ENCODE measurements at places on chromosomes 6 and 20.

GRCh38 chr6:33316603-33317418 lies 733 bp downstream of the ZBTB22 start:
- no peak for DNase-seq

- no peak for DNase-seq
These were observed 3.1 kb upstream of the HINT3 start for GRCh38 chr6:125953502-125953875.

DNA sequence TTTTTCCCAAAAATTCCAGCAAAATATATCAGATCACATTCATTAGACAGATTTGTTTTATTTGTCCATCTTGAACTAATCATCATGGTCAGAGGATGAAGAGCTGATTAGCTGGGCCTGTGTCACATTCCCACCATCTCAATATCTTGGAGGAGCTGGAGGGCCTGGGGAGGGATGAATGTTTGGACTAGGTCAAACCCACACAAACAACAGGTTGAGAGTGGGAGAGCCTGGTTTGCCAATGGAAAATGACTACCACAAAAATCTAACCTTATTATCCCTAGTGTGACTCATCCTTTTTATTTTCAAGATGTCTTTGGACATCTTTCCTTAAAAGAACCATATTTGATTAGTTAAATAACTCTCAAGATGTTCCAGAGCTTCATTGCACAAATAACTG lies 242.4 kb downstream of the OGFRL1 start:
- DNase-seq: no peak

DNA sequence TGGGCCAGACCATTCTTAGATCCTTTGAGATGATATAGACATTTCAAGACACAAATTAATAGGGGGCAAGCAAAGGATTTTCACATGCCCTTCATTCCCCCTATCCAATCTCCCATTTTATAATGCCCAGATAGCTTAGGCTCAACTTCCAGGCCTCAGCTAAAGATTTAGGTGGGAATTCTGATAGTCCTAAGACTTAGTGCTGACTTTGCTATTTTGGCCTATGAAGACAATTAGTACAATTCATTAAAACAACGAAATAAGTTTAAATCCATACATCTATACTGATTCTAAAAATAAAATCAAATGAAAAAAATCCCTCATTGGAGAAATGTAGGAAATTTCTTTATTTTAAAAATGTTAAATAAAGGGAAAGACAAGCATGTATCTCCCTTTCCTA lies 259.5 kb downstream of the CBLN4 start:
- DNase-seq: no peak

DNA sequence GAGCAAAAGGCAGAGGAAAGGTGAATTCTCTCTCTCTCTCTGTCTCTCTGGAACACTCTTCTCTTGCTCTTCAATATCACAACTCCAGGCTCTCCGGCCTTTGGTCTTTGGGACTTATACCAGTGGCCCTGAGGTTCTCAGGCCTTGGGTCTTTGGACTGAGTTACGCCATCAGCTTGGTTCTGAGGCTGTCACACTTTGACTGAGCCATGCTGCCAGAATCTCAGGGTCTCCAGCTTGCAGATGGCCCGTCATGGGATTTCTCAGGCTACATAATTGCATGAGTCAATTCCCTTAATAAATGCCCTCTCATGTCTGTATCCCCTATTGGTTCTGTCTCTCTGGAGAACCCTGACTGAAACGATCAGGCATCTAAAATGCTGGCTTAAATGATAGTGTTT lies 12.9 kb downstream of the BTN2A1 start:
- DNase-seq: no peak

DNA sequence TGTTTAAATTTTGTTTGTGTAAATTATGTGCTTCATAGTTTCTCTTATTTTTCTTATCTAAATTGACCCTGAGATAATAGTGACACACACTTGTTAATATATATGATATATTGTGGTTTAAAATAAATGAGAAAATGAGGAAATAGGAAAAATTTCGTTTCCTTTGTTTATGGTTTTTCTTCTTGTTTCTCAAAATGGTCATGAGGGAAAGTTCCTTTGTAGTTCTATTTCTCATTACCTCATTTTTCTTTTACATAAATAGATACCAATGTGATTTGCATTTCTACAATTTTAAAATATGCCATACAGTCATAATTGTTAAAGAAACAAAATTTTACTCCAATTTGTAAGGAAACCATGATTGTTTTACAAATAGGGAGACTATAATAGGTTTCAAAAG lies 9.2 kb downstream of the OR2A4 start:
- DNase-seq: no peak

DNA sequence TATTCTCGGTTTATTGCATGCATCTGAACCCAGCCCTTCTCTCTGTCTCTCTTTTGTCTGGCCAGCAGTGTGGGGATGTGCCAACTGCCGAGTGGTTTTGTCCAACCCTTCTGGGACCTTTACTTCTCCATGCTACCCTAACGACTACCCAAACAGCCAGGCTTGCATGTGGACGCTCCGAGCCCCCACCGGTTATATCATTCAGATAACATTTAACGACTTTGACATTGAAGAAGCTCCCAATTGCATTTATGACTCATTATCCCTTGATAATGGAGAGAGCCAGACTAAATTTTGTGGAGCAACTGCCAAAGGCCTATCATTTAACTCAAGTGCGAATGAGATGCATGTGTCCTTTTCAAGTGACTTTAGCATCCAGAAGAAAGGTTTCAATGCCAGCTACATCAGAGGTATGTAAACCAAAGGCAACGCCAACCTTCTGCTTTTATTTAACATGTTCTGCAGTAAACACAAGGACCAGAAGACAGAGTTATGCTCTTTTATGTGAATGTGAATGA lies 65.8 kb downstream of the ADGRG6 start:
- no peak for DNase-seq

GRCh38 chr6:21278375-21278745 lies 315.2 kb upstream of the SOX4 start:
- no peak for DNase-seq

Measured in amniotic stem cell (primary cell).